ENCODE measurements at places on chromosomes 12 and 14.

GRCh38 chr12:230925-231671 is 17.1 kb upstream of the SLC6A12 start:
- DNase-seq = no peak

DNA sequence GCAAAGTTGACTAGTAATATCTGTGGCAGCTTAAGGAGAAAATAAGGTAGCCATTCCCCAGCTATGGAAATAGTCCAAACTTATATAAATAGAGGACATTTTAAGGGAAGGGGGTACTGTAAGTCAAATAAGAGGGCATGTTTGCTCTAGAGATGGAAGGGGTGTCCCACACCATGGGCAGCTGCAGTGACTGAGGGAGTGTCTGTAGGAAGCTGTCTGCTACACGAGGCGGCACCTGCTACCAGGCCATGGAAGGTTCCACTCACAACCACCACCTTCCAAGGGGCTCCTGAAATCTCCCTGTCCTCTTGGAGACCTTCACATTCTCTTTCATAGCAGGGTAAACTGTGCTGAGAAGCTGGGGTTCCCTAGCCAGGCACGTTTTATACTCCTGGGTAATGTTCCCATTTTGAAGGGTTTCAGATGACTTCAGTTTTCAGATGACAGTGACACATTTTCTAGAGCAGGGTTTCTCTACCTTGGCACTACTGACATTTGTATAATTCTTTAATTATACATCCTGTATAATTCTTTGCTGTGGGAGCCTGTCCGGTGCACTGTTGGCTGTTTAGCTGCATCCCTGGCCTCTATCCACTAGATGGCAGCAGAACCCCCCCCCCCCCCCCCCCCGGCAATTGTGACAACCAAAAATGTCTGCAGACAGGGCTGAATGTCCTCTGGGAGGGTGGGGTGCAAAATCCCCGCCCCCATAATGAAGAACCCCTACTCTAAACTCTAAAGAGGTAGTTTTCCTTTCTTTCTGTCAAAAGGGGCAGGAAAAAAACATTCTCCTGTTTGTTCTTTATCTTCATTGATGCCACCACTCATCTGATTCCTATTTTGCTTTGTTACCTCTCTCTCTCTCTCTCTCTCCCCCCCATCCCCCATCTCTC is 11.6 kb upstream of the SMCO2 start:
- no peak for DNase-seq

DNA sequence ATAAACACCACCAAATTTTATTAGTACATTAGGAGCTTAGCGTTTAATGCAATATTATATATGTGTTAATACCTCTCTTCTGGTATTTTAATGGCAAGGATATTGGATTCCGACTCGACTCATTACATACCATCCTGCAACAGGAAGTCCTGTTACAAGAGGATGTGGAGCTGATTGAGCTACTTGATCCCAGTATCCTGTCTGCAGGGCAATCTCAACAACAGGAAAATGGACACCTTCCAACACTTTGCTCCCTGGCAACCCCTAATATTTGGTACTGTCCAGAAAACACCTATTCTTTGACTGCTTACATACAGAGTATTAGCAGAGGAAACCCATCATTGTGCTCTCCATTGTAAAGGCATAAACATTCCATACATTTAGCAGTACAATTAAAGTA is 45.2 kb downstream of the VEZT start:
- no peak for DNase-seq

DNA sequence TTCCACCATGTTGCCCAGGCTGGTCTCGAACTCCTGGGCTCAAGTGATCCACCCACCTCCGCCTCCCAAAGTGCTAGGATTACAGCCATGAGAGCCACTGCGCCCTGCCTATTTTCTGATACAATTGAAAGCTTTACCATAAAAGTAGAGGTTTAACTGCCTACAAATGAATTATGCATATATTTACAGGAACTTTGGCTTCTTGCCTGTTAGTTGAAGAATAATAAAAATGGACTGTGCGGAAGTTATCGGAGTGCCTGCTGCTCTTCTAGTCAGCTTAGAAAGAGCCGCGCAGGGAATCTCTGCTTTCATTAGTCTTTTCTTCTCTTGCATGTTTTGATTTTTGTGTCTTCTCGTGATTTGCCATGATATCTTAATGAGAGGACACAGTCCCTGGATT is 34.5 kb downstream of the PPP2R5C start:
- DNase-seq = no peak

- no peak for DNase-seq
Measured at GRCh38 chr14:91354979-91355685, 62.5 kb downstream of the CCDC88C start.

All from Right ventricle myocardium superior (tissue), 1 donor.